ENCODE measurements at places on chromosomes 16 and 17.

GRCh38 chr17:39737760-39738567 lies at the start of gene GRB7:
Gene GRB7 (plus strand): TSS chr17:39737938. CDS start chr17:39742302, 4,364 bp downstream.
- DNase-seq: no peak

- no peak for DNase-seq
Measured at GRCh38 chr16:88963583-88963982, 13.4 kb downstream of the CBFA2T3 start.

- no peak for DNase-seq
Measured at GRCh38 chr16:76796416-76796815, 394.6 kb upstream of the MON1B start.

- DNase-seq: peak; percentile 76
Measured at GRCh38 chr17:7717756-7718350, 309 bp downstream of the DNAH2 start.

DNA sequence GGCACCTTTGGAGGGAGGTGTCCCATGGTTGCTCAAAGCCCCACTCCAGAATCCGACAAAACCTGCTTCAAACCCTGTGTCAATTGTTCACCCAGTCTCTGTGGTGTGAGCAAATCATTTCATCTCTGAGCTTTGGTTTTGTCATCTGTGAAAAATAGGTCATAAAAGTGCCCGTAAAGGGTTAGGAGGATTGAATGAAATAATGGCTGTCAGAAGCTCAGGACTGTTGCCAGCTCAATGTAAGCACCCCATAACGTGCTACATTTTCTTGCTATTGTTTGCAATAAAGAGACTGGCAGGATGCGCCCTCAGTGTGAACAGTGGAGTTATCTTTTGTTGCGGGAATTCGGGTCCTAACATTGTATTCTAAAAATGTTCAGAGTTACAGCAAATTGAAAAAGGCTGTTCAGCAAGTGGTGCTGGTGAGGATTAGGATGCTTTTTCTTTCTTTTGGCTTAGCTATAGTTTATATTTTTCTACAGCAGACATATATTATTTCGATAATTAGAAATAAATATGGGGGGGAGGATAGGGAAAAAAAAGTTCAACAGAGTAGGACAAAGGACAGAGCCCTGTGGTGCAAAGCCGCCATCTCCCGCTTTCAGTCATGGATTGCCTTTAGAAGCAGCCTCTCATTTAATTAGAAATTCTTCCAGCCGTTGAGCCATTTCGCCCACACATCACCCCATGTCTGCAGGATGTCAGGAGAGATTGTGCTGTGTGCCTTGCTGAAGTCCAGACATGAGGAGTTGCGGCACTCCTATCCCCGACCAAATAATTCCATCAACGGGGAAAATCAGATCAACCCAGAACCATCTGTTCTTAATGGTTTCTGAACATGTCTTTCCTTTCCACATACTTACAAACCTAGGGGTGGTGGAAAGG lies 20.9 kb upstream of the PYY start:
- DNase-seq: no peak

DNA sequence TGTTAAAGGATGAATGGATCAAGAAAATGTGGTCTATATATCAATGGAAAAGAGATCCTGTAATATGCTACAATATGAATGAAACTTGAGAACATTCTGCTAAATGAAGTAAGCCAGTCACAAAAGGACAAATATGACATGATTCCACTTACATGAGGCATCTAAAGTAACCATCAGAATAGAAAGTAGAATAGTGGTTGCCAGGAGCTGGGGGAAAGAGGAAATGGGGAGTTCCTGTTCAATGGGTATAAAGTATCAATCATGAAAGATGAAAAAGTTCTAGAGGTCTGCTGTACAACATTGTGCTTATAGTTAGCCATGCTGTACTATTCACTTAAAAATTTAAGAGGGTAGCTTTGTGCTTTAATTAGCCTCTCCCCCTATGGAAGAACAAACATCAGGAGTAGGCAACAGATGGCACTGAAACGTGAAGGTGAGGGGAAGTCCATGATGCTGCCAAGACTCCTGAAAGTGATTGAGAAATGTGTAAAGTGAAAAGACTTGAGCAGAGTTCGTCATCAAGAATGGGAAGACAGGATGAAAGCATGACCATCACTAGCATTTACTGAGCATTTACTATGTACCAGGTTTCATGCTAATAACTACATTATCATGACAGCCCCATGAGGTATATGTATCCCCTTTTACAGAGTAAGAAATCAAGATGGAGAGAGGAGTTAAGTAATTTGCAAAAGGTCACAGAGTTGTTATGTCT lies 167.2 kb downstream of the CYB561 start:
- no peak for DNase-seq

GRCh38 chr17:78196716-78197115 lies 9.6 kb downstream of the AFMID start:
- no peak for DNase-seq

DNA sequence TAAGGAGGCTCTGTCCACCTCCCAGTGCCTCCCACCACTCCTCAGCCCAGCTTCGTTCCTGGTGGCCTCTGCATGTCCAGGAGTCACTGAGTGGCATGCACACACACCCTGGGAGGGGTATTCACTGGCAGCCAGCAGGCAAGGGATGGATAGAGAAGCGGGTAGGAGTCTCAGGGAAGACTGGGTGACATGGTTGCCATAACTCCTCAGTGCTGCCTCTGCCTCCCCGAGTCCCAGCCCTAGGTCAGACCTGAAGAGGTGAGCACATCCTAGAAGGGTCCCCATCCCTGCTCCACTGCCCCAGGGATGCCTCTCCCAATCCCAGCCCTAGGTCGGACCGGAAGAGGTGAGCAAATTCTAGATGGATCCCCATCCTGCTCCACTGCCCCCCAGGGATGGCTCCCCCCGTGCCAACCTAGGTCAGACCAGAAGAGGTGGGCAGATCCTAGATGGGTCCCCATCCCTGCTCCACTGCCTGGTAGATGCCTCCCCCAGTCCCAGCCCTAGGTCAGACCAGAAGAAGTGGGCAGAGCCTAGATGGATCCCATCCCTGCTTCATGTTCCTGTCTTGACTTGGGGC lies 197.0 kb downstream of the IRF8 start:
- no peak for DNase-seq

GRCh38 chr17:70172923-70173322 lies 3.6 kb downstream of the KCNJ2 start:
- DNase-seq: peak; percentile 15

DNA sequence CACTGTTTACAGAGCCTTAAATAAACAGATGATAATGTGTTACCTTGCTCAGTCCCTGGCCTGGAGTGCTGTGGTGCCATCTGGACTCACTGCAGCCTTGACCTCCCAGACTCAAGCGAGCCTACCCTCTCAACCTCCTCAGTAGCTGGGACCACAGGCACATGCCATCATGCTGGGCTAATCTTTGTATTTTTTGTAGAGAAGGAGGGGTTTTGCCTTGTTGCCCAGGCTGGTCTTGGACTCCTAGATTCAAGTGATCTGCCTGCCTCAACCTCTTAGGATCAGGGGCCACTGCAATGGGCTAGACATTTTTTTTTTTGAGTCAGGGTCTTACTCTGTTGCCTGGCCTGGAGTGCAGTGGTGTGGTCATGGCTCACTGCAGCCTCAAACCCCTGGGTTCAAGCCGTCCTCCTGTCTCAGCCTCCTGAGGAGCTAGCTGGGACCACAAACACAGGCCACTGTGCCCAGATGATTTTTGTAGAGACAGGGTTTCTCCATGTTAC lies 5.0 kb upstream of the NAGLU start:
- no peak for DNase-seq

DNA sequence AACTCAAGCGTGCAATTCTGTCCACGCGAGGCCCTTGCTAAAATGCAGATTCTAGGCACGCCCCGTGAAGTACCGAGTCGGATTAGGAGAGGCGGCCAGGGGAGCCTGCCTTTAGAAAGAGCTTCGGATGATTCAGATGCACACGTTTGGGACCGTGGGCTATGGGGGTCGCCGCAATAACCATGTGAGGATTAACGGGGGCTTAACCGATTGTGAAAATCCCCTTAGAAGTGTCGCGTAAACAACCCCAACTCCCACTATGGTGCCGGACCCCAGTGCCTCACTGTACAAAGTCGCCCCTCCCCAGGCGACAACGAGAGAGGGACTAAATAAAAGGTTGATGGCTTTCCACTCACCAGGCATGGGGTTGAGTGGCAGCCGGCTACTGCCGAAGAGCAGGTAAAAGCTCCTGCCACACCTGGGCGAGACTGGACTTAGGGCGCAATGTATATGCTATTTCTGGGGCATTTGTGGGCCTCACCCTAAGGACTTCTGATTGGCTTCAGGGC lies 635 bp upstream of the SP2 start:
- no peak for DNase-seq

- no peak for DNase-seq
Measured at GRCh38 chr16:48635199-48635718, 25.3 kb upstream of the N4BP1 start.

DNA sequence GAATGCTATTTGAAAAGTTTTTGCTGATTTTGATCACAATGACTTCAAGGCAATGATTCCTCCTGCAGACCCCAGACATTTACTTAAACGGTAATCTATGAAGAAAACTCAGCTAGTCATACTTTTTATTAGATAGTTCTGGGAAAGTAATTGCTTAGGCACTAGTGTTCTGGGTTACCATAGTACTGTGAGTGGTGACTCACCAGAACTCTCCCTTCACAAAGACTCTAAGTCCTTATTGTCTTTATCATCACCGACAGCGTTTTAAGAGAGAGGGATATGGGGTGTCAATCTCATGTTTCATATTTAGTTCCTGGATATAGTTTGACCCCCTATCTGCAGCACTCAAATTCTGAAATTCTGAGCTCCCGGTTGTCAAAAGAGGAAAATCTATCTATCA lies 43.0 kb upstream of the CDH8 start:
- DNase-seq: no peak

GRCh38 chr16:8885674-8886592 lies 3.8 kb downstream of the LITAFD start:
- DNase-seq: no peak

- DNase-seq: peak; percentile 50
Measured at GRCh38 chr16:84514874-84515835, 10.7 kb upstream of the MEAK7 start.

DNA sequence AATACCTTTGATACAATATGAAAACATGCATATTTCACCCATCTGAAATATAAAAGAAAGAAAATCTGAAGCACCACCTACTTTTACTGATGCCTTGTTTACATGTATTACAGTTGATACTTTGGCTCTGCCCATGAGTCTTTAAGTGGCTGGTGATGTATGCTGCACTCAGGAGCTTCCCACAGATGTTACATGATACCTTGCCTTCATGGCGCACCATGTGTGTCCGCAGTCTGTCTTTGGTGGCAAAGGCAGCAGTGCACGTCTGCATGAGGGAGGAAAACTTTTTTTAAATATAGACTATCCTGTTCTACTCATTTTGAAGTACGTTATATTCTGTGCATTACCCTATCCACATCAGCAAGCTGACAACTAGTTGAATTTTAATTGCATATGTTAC lies 7.5 kb downstream of the VEZF1 start:
- no peak for DNase-seq

DNA sequence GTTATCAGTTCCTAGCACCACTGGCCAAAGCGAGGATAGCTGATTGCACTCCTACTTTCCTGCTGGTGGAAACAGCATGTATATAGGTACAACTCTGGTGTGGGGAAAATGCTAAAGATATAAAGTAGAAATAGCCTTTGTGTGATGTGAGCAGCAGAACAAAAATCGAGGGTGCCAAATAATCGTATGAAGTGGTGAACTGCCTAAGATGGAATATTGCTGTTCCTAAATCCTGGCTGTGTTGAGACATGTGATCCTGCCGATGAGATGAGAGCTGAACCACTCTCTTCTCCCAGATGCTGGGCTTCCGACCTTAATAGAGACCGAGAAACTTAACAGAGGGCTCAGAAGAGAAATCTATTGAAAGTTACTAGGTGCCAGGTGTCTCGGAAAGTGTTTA lies 117.8 kb downstream of the WWOX start:
- no peak for DNase-seq
